Stimulated activated CD4-positive, alpha-beta T cell treated with anti-CD3 and anti-CD28 coated beads, Interleukin-2, amount 100 ng/mL, for 24 hours (primary cell): ENCODE measurements at places on chromosomes 1 and 21.
A peak's percentile ranks its signal among the peaks of the same experiment; 100 is the strongest.

- no peak for DNase-seq
These were observed 878 bp downstream of the MINDY1 start for GRCh38 chr1:151005729-151006319.

GRCh38 chr1:225896937-225897549 is 8.1 kb upstream of the LEFTY1 start:
- peak; percentile 47 for DNase-seq

DNA sequence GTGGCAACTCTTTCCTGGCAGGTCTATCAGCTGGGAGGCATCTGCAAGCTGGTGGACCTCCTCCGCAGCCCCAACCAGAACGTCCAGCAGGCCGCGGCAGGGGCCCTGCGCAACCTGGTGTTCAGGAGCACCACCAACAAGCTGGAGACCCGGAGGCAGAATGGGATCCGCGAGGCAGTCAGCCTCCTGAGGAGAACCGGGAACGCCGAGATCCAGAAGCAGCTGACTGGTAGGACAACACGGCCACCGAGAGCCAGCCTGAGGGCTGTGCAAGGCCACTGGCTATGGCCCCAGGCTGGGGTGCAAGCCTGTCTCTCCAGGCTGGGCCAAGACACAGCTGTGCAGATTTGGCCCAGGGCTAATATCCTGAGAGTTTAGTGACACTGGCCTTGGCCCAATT is 34.2 kb downstream of the PKP1 start:
- no peak for DNase-seq

DNA sequence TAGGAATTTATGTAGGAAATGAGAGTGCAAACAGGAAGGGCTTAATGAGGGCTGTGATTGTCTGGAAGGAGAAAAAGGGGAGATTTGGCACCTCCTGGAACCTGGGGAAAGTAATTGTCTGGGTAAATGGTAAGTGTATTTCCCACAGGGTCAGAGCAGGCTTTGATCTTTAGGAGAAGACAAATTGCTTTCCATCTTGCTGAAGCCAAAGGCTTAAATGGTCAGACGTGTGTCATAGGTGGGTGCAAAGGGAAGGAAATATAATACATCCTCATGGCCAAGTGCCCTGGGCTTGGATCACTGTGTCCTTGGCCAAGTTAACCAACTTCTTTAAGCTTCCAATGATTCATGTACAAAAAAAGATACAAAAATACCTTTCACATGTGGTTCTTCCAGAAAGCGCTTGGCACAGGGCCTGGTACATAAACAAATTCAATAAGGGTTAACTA is 1.3 kb upstream of the DUSP23 start:
- DNase-seq, result no peak

GRCh38 chr1:63230722-63231121 is 91.6 kb upstream of the FOXD3 start:
- no peak for DNase-seq

GRCh38 chr1:103945774-103946173 is 196.1 kb downstream of the AMY1C start:
- DNase-seq, result no peak

DNA sequence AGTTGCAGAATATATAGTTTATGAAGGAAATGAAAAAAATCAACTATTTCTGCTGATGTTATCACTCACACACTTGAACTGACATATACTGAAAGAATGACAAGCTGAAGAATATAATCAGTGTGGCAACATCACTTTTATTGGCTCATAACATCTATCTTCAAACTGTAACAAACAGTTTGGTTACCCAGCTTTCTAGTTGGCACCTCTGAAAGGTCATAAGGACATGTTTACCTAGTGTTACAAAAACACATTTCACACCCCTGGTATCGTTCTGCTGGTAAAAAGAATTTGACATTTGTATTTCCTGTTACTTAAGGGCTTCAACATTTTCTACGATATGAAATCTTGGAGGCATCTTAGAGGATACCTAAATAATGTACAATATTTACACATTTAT is 1267.0 kb upstream of the NCAM2 start:
- DNase-seq, result no peak
